Posterior cingulate gyrus (tissue), 11 donors: ENCODE measurements at places on chromosomes 6 and 20.

DNA sequence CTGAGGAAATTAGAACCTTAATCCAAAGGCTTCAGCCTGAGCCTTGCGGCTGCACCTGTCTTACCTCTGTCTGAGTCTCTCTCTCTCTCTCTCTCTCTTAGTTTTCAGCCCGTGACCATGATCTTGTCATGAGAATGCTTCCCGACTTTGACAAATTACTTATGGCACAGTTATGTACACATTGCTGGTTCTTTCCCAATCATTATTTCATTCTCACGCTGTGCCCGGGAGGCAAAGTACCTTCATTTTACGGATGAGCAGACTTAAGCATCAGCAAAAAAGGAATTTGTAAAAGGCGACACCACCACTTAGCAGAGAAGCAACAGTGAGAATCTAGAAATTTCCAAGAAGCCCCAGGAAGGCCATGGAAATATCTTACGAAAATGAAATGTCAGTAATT, 54.6 kb downstream of the GMPR start:
- DNase-seq: no peak

- DNase-seq: no peak
Measured at GRCh38 chr20:36744243-36744642, 1.6 kb downstream of the NDRG3 start.

DNA sequence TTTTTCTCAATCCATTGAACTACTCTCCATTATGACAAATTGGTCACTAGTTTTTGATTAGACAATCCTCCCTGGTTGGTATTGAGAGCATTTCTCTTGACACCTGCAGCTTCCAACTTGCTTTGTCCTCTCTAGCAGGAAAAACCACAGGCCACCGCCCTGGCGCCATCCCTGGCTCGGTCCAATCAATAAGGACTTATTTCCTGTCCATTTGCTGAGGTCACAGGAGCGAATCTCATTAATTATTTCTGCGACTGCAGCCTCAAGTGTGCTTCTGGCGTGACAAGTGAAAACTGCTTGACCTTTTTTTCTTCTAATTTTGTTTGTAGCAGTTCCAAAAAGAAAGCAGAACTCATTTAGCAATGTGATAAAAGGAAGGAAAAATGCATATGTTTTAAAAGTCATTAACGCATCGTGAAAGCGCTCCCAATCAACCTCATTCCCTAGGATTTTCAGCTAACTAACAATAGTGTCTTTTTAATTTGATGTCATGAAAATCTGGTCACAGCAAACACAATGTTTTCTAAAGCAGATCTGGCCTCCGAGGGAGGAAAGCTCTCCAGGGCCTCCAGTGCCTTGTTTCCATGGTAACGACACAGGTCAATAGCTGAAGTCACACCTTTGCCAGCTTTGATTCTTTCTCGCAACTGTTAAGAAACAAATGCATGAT, 39.0 kb upstream of the BEND3 start:
- no peak for DNase-seq

DNA sequence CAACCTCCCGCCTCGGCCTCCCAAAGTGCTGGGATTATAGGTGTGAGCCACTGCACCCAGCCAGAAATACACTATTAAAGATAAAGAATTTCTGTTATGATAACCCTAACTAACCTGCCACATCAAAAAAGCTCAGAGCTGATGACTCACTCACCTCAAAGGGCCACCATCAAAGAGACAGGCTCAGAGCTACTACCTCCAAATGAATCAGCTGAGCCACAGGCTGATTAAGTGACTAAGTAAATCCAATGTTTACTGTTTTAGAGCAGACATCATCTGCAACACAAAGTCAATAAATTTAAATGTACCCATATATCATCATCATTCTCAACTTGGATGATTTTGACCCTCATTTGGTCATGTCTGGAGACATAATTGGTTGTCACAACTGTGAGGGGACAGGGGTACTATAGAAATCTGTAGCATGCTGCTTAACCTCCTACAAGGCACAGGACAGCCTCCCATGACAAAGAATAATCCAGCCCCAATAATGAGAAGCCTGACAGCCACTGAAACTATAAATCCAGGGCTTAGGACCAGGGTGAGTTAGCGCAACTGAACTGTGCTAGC, 106.5 kb downstream of the ATP9A start:
- no peak for DNase-seq

DNA sequence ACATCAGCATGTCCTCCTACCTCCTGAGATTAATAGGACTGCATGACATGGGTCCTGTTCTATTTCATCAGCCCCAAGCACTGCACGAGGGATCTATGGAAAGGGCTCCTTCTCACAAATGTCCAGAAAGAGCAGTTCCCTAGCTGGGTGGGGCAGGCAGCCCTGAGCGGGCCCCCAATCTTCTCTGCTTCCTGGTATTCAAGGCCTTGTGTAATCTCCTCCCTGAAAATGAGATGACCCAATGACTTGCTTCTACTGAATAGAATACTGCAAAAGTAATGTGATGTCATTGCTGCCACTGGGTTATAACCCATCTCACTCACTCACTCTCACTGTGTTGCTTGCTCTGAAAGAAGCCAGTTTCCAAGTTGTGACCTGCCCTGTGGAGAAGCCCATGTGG, 126.4 kb downstream of the OPRM1 start:
- no peak for DNase-seq
